ENCODE measurements at places on chromosomes 2 and 18. TPM values are rescaled to one million over a fixed set of nuclear protein-coding genes. Genes with fewer than 3 reads are reported as not detected.

RFX8 gene
- 0.47 TPM for total RNA-seq

TSPYL6 gene
- total RNA-seq, result 0.31 TPM

KIAA2012 gene
- 0.47 TPM for total RNA-seq

NT5DC4 gene
- not detected for total RNA-seq

PPP1R1C gene
- 2.7 TPM for total RNA-seq

ACADL gene
- 9.2 TPM for total RNA-seq

SCYGR7 gene
- total RNA-seq, result not detected

NRP2 gene
- 22.1 TPM for total RNA-seq

NAT8 gene
- not detected for total RNA-seq
